ENCODE measurements at places on chromosomes 13 and 19.
A peak's percentile ranks its signal among the peaks of the same experiment; 100 is the strongest.

- no peak for DNase-seq
Measured at GRCh38 chr19:44588771-44589112, 24.6 kb upstream of the IGSF23 start.

DNA sequence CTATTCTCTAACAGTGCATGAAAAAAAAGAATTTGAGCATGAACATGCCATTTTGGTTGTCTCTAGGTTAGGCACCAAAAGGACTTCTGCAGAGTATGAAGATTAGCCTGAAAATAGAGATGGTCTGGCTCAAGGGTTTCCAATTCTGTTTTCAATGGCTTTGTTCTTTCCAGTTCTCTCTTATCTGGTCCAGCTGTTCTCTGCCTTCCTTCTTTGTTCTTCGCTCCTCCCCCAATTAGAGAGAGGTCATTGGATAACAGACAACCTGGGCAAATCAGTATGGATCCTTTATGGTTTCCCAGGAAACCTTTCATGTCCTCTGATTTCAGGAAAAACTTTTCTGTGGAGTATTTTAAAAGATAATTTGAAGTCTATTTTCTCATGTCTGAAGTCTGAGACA, 623.4 kb downstream of the PCDH17 start:
- DNase-seq: no peak

DNA sequence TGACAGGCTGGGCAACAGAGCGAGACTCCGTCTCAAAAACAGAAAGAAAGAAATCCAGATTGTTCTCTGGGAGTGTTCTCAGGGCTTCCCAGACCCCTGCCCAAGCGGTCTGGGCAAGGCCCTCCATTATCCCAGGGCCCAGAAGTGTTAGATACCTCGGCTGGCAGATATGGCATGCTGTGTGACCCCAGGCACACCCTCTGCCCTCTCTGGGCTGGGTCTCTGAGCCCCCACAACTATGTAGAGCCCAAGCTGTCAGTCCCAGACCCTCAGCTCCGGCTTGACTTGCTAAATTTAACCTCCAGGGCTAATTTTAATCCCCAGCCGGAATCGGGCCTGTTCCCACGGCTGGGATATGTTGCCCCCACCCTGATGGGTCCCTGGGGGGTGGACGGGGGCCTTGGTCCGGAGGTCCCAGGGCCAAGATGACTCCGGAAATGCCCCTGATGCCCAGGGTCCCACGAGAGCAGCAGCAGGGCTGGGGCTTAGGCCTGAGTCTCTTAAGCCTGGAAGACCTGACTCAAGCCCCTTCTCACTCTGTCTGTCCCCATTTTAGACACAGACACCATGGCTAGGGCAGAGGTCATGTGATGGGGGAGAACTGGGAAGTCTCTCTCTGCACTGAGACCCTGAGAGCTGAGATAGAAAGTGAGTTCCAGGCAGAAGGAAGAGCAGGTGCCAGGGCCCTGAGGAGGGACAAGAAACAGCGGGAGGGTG, 14.5 kb upstream of the TMEM161A start:
- no peak for DNase-seq

DNA sequence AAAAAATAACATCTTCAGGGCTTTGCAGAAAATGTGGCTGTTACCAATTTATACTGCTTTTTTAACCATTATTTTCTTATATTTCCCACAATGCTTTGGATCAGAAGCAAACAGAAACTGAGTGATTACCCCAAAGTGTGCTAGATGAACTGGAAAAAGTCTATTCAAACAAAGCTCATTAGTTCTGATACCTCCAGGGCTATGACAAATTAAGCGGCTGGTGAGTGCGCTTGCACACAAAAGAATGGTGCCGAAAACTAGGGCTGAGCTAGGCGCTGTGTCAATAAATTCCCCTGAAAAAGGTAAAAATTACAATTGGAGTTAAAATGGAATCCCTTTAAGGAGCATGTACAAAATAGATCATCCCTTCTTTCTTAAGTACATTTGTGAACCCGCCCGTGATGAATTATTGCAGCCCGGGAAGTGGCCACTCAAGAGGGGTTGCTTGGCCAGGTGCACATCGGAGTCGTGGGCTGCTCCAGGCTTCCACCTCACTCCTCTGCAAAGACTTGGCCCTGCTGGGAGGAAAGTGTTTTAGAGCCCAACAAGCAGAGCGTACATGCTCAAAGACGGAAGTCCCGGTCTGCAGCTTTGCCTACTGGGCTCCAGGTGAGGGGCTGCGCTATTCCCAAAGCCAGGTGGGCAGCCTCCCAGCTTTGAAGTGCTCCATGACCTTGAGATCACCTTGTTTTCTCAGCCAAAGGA, 164.0 kb upstream of the ZNF507 start:
- no peak for DNase-seq

- no peak for DNase-seq
Measured at GRCh38 chr19:41391618-41392017, 5.5 kb downstream of the EXOSC5 start.

DNA sequence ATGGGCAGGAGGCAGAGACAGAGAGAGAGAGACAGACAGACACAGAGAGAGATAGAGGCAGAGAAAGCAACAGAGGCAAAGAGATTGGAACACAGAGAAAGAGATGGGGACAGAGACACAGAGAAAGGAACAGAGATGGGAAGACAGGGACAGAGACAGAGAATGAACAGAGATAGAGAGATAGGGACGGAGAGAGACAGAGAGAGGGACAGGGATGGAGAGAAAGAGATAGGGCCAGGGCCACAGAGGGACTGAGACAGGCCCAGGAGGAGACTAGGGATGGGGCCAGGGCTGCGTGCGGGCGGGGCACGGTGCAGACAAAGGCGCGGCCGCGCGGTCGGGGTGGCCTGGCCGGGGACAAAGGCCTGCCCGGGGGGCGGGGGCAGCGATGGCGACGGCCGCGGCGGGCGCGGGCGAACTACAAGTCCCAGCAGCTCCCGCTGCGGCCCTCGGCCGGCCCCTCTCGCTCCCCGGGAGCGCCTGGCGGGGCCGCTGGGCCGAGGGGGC, at the start of gene ZNF358:
ZNF358 (plus strand) TSS at position 459 of the 507 bp plus-strand sequence. CDS start 3,140 bp downstream, outside the sequence.
- DNase-seq: no peak

DNA sequence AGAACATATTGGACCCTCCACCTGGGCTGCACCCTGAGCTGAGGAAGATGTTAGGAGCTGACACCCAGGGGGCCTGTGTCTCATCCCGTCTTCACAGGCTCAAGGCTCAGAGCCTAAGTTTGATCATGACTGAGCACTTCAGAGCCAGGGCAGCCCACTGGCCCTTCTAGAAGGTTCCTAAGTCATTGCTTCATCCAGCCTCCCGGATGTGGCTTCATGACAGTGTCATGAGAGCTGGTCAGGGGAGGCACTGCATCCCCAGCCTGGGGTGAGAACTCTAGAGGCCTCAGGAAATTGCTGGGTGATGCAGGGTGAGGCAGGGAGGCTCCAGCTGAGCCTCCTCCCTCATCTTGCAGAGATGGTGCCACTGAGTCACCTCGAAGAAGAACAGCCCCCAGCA, 24.9 kb upstream of the PIK3R2 start:
- DNase-seq: no peak

DNA sequence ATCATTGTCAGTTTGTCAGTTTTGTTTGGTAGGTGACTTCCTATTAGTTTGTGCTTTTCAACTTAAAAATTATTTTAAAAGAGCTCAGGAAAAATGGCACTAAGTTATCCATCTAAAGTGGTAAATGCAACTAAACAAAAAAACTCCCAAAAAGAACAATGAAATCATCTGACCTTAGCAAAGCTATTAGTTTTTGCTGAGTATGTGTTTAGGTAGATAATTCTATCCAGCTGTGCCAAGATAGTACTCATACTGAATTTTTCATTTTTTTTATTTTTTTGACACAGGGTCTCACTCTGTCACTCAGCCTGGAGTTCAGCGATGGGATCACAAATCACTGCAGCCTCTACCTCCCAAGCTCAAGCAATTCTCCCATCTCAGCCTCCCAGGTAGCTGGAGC, 645.3 kb downstream of the TBC1D4 start:
- no peak for DNase-seq

GRCh38 chr19:40596608-40597328, 4.4 kb upstream of the LTBP4 start:
- DNase-seq: peak; percentile 22

DNA sequence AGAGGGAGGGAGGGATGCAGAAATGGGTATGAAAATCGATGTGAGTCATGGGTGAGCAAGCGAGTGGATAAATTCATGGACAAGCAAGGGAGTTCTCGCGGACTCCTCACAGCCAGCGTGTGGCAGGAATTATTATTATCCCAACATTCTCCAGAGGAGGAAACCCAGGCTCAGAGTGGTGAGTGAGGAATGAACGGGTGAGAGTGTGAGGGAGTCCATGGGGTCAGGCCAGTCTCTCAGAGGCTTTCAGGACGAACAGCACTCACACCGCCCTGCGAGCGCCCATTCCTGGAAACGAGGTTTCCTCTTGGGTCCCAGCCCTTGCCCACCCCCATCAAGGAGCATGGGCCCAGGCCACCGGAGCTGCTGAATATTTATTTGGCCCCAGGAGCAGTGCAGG, 6.3 kb upstream of the DNAAF3 start:
- no peak for DNase-seq

GRCh38 chr19:37470216-37470615, 1.1 kb downstream of the ZNF570 start:
- DNase-seq: no peak

DNA sequence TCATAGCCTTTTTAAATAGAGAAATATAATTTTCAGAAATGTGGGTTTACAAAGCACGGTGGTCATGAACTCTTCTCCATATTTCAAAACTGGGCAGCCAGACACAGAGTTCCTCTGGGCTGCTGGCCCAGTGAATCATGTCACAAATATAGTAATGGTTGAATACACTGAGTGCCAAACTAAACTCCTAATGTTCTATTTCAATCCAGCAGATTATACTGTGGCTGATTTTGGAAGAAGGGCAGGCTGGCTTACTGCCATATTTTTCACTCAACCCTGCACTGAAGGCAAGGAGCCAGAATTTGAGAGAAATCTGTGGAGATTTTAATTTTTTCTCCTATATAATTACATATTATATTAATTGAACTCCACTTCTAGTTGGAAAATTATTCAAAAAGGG, 17.0 kb upstream of the PRR20A start:
- DNase-seq: no peak

DNA sequence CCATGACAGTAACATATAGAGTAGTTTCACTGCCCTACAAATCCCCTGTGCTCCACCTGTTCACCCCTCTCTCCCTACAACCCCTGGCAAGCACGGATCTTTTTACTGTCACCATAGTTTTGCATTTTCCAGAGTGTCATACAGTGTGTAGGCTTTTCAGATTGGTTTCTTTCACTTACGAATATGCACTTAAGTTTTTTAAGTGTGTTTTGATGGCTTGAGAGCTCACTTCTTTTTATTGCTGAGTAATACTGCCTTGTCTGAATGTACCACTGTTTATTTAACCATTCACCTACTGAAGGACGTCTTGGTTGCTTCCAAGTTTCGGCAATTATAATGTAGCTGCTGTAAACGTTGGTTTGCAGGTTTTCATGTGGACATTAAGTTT, 175.1 kb downstream of the ITGBL1 start:
- DNase-seq: no peak

DNA sequence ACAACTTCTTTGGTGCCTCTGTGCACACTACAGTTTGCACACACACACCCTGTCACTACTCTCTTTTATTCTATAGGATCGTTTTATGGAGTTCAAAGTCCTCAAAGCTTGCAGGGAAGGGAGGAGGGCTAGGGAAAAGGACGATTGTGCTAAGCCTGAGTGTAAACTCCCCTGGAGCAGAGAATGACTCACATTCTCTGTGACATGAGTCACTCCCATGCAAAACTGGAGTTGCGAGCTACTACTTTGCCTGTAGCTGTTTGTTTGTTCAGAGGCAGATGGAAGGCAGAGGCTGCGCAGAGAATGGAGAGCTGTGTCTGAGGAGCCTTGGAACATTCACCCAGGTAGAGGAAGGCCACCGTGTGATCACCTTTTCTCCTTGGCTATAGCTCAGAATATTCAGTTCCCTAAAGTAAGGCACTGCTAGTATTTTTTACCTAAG, 80.5 kb upstream of the MBNL2 start:
- no peak for DNase-seq

GRCh38 chr19:6076675-6077463, 33.4 kb downstream of the RFX2 start:
- DNase-seq: no peak

GRCh38 chr13:73303851-73304250, 245.0 kb downstream of the KLF5 start:
- no peak for DNase-seq

- no peak for DNase-seq
Measured at GRCh38 chr13:37966266-37966665, 96.7 kb upstream of the TRPC4 start.

GRCh38 chr19:10617409-10618121, 7.8 kb upstream of the SLC44A2 start:
- DNase-seq: no peak

DNA sequence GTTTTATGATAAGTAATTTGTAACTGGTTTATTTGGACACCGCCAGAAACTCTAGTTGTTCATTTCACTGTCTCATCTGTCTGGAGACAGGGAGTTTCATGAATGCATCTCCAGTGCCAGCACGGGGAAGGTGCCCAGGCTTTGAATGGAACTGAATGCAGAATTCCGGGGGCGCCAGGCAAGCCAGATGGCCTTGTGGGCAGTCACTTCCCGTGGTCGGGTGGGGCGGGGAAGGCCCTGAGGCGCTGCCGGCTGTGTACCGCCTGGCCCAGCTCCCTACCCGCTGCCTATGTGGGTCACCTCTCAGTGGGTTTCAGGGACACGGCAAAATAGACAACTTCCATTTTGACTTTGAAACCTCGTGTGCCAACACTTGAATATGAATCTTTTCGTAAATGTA, 28.8 kb upstream of the MCF2L start:
- DNase-seq: no peak

DNA sequence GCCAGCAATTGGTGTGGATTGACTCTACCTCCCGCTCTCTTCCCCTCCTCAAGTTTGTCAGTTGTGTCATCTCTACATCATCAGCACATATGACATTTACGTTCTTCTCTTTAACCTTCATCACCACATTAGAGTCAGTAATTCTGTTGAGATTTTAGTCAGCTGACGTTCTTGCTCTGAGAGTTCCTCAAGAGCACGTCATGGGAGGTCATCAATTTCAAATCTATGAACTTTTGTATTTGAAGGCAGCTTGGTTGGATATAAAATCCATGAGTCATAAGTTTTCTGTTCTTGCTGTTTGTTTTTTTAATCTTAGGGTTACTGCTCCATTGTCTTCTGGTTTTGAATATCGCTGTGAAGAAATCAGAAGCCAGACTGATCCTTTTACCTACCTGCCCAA, 21.8 kb upstream of the ARGLU1 start:
- DNase-seq: no peak

GRCh38 chr19:2363419-2363818, 3.4 kb downstream of the TMPRSS9 start:
- no peak for DNase-seq

- DNase-seq: no peak
Measured at GRCh38 chr13:94972262-94972661, 259.9 kb upstream of the SOX21 start.

- no peak for DNase-seq
Measured at GRCh38 chr13:57569986-57570385, 61.6 kb upstream of the PCDH17 start.

DNA sequence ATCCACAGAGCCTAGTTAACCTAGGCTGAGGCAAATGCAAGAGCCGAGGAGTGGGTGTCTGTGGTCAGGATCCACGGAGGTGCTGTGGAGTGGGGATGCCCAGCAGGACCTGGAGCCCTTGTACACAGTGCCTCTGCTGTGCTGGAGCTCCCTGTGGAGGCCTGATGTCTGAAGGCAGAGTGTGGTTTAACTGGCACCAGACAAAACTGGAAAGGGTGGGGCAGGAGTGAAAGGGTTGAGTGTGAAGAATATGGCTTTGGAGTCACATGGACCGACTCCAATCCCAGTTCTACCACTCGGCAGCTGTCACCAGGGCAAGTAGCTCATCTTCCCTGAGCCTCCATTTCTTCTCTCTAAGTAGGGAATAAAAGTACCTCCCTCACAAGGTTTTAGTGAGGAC, 60.3 kb upstream of the GPR12 start:
- DNase-seq: no peak

GRCh38 chr19:7223429-7223828, 70.8 kb downstream of the INSR start:
- no peak for DNase-seq

Data from NCI-H524 treated with DMSO at 0.1 percent for 48 hours (cell line).